ENCODE measurements at places on chromosomes 12 and 14. TPM values are rescaled to one million over a fixed set of nuclear protein-coding genes. Genes with fewer than 3 reads are reported as not detected.

Gene PABPN1
- total RNA-seq: 200 TPM

Gene GYS2
- not detected for total RNA-seq

Gene TSPAN19
- total RNA-seq: not detected

Gene FSCB
- total RNA-seq: not detected

Gene ABCB9
- 5.9 TPM for total RNA-seq

Gene ACRBP
- 1.7 TPM for total RNA-seq

Gene CPNE6
- total RNA-seq: not detected

Gene ADCY4
- 4.7 TPM for total RNA-seq

Gene SPTLC2
- 76.5 TPM for total RNA-seq

Gene KCNJ8
- not detected for total RNA-seq

Gene KLRK1
- total RNA-seq: 117 TPM

Gene PPP2R5C
- 218 TPM for total RNA-seq

Gene ZNF705A
- total RNA-seq: not detected

Gene GPD1
- total RNA-seq: 0.82 TPM

Gene NR4A1
- 4.3 TPM for total RNA-seq

Gene PAPLN
- 0.45 TPM for total RNA-seq

Gene CLEC2D
- total RNA-seq: 282 TPM

Gene PTCSC3
- not detected for total RNA-seq

Gene IL31
- not detected for total RNA-seq

Gene PRR4
- 1.3 TPM for total RNA-seq

Gene DTX1
- total RNA-seq: not detected
